Retina (tissue), 1 donor: ENCODE measurements at places on chromosomes 13 and 19.

DNA sequence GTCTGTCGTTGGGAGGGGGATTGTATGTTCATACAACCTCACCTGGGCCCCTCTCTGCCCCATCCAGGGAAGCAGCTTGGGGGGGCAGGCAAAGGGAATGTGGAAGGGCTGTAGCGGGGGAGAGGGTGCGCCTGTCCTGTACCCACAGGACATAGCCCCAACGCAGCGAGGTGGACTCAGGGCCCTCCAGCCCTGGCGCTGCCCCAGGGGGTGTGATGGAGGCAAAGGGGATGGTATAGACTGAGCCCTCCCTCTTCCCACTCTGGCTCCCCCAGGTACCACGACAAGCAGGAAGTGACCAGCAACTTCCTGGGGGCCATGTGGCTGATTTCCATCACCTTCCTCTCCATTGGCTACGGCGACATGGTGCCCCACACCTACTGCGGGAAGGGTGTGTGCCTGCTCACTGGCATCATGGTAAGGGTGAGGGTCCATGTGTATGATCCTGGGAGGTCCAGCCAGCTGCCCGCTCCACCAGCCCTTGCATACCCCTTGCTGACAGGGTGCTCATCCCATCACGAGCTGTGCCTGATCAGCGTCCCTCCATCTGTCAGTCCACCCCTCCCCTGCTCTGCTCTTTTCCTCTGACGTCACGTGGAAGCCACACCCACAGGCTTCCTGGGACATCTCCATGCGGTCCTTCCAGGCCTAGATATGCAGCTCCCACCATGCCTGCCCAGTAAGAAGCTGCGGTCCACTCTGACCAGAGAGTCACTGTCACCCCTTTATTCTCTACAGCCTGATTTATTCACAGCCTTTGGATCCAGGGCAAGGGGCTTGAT, 18.3 kb downstream of the KCNN1 start:
- no peak for DNase-seq

- no peak for DNase-seq
These were observed 107.8 kb downstream of the ELF1 start for GRCh38 chr13:40911341-40911740.

GRCh38 chr19:11191934-11192333, 5.4 kb downstream of the KANK2 start:
- no peak for DNase-seq

DNA sequence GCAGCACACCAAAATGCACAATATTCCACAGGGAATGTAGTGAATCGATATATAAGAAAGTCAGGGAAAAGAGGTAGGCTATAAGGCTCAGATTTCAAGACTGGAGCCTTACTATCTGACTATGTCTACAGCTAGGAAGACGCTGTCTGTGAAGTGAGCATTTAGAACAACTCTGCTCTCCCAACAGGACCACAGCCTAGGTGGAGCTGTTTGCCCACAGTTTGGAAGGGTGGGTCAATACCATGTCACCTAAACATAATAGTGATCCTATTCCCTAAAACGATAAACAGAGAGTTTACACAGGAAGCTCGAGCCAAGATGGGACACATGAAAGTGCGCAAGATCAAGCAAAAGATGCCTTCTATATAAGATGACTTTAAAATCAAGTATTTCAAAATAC, 2486.0 kb upstream of the PCDH20 start:
- DNase-seq = no peak

DNA sequence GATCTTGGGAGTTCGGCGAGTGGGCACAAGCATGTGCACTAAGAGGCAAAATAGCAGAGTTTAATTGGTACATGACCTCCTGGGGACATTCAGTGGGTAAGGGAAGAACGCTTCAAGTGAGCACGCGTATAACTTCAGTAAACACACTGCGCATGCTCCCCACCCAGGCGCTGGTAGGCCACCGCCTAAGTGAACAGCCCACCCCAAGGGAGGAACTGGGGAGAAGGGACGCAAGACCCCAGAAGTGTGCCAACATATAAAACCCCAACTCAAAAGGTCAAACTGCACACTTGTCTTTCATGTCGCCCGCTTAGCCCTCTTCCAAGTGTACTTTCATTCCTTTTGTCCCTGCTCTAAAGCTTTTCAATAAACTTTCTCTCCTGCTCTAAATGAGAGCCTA, 10.5 kb upstream of the NTN5 start:
- peak; percentile 63 for DNase-seq

GRCh38 chr13:110546926-110547325, 14.6 kb downstream of the RAB20 start:
- DNase-seq = no peak

GRCh38 chr13:84279166-84279565, 396.9 kb upstream of the SLITRK1 start:
- no peak for DNase-seq

DNA sequence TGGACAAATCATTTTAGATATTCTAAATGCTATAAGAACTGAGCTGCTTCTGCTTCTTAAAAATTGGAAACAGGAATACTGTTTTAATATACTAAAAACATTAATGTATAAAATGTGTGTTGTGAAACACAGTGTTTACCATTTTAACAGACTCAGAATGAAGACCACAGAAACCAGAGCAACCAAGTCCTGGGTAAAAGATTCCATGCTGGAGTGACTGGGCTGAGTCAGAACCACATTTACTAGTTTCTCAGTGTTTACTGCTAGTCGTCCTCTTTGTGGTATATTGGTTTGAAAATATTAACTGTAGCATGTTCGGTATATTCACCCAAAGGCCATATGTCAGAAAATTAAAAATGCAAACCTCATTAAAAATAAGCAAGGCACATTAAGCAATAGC, 31.9 kb downstream of the ANKRD10 start:
- DNase-seq = no peak

GRCh38 chr13:110676595-110677587, 29.0 kb downstream of the CARS2 start:
- DNase-seq = no peak

- no peak for DNase-seq
These were observed 16.3 kb downstream of the PLA2G4C start for GRCh38 chr19:48094129-48094854.

GRCh38 chr19:18735752-18736151, 52.3 kb downstream of the CRTC1 start:
- DNase-seq = no peak

- DNase-seq = peak; percentile 90
These were observed 808 bp downstream of the SLITRK5 start for GRCh38 chr13:87671753-87672605.

DNA sequence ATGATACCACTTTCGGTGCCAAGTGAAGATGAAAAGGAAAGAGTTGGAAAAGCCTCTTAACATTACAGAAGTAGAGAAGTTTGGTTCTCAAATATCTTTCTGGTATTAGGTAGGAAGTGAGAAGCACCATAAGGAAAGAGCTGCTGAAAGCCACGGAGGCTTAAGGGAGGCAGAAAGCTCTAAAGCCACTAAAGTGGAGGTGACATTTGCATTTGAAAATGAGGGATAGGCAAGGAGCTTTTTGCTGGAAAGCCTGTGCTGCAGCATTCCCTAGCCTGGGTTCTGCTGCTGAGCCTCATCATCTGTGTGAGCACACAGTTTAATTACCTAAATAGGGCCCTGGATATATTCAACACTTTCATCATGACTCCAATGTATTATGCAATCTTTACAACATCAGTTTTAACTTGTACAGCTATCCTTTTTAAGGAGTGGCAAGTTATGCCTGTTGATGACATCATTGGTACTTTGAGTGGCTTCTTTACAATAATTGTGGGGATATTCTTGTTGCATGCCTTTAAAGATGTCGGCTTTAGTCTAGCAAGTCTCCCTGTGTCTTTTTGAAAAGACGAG, 315.4 kb downstream of the RBM26 start:
- DNase-seq = no peak

DNA sequence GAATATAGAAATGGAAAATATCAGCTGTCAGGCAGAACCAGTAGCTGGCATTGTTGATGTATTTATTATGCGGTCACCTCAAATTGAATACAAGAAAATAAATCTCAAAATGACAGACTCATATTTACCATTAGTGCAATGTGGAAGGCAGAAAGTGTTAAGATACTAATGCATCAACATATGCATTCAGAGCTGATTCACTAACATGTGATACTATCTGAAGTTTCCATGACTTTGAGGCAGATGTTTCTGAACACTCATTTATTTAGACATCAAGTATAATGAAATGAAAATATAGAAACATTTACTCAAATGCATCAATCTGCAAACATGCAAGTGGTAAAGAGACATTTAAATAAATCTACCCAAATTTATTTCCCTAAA, 474.2 kb upstream of the SLC10A2 start:
- no peak for DNase-seq

GRCh38 chr13:51924756-51925544, 63.2 kb downstream of the CCDC70 start:
- DNase-seq = no peak
